Frontal cortex (tissue), 4 donors: ENCODE measurements at places on chromosomes 2 and 18.
A peak's percentile ranks its signal among the peaks of the same experiment; 100 is the strongest.

DNA sequence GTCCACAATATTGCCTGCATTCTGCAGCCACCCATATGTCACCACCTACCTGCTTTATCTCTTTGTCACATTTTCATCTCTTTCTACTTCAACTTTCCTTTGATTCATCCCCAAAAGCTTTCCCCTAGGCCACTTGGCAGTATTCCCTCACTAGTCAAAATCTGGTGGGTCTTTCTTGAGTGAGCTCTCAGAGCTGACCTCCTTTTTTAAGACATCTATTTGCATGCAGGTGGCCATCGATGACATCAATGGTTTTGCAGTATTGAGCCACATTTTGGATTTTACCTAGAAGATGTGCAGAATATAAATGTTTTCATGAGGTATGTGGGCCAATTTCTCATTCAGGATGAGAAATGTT, 133.4 kb upstream of the REG3A start:
- peak; percentile 8 for DNase-seq

DNA sequence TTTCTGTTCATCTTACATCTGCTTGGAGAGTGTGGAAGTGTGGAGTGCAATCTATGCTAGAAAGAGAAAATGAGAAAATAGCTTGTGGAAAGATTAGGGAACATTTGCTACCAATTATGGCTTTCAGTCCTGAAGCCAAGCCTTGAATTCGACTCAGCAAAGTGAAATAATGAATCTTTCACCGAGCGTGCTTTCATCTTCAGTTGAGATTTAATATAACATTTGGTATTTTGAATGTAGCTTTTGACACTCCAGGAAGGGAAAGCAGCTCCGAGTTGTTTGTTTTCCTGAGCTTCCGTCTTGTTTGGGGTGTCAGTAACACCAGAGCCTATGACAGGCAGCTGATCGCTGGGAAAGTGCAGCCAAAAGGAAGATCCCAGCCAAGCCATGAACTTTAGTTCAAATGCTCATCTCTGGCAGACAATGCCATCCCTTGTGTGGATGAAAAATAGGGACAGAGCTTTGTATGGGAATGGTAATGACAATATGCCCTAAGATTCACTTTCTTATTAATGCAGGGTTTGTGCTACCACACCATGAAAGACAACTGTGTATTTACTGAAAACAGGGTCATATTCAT, 25.0 kb upstream of the PHLPP1 start:
- peak; percentile 29 for DNase-seq

GRCh38 chr2:195520671-195521155, 136.3 kb upstream of the SLC39A10 start:
- no peak for DNase-seq

GRCh38 chr2:120565929-120566328, 169.7 kb upstream of the GLI2 start:
- DNase-seq = no peak

DNA sequence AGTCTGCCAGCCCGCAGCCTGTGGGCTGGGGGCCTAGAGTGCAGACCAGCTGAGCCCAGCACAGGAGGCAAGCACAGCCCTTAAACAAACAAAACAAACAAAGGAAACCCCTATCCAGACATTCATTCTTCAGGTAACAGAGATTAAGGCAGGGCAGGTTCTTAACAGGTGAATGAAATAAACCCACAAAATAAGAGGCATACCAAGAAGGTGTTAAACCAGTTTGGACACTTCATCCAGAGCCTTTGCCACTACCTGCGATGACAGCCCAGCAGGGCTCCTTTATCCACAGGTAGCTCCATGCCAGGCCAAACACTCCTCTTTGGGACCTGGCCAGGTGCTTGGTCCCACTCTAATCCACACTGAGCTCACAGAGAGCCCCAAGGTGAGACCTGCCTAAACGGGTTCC, 209.7 kb upstream of the SIX2 start:
- no peak for DNase-seq

GRCh38 chr2:216683846-216684245, 11.5 kb downstream of the IGFBP5 start:
- DNase-seq = no peak

DNA sequence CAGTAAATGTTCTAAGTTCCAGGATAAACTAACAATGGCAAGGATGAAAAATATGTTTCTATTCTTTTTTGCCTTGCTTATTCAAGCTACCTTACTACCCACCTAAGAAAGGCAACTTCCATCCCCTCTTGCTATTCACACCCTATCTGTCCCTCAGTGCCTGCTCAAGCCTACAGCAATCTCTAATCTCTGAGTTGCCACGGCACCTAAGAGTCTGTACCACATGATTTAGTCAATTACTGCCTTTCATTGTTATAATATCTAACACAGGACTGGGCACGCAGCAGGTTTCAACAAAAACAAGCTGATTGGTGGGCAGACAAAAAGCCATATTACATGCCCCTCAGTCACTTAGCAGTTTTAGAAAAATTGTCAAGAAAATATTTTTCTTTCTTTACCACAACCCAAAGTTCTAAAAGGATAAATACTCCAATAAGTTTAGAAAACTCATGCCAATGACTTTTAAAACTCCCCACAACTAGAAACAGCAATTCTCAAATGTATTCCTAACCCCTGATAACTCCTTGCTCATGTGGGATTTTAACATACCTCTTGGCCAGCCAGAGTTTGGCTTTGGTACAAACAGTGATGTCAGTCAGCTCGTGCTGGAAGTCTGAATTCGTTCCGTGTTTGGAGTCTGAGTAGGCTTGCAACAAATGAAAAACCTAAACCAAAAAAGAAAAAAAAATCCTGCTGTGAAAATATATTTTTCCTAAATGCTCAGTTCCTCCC, 117.3 kb upstream of the ZFP36L2 start:
- no peak for DNase-seq

- DNase-seq = no peak
These were observed 80.9 kb downstream of the ASAP2 start for GRCh38 chr2:9287400-9288045.

- DNase-seq = no peak
These were observed 153.8 kb downstream of the MAP2 start for GRCh38 chr2:209577376-209578357.

DNA sequence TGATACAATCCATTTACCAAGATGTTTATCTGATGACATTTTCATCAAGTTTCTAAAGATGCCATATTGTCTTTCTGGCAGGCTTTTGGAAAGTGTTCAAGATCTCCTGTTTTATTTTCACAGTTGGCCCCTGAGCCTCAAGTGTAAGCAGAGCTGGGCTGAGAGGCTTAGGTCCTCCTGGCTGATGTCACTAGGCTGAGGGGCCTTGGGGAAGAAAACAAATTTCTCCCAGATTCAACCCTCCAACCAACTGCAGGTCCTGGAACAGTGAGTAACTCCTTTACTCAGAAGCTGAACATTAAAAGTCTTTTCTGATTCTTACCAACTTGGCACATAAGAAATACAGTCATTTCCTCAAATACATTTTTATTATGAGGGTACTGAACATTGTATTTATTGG, 14.9 kb upstream of the IL1RL1 start:
- DNase-seq = no peak

- no peak for DNase-seq
These were observed 38.5 kb upstream of the GPR17 start for GRCh38 chr2:127607399-127607908.

DNA sequence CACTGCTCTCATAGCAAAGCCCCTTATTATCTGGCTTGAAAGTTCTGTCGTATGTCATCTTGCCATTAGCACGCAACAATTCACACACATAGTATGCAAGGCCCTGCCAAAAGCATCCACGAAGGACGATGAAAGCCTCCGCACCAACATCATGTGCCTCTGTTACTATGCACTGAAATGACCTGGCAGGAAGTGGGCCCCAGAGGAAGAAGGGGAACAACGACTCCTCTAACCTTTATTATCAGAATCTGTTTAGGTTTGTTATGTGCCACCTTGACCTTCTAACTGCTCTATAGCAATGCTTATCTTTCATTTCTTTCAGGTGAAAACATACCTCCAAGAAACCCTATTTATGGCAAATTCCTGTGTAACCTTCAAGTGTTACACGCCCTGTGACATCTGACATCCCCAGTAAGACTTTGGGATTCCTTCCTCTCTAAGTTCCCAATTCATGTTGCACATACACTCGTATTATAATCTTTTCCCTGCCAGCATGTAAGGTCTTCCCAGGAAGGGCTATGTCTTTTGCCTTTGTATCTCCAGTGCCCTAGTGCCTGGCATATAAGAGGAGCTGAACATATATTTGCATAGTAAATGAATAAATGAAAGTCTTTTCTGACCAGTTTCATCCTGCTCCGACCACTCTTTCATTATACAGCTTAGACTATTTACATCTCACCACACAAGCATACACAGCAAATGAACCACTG, 7.0 kb upstream of the NDUFV2 start:
- DNase-seq = no peak

- DNase-seq = no peak
These were observed 97.3 kb upstream of the FZD5 start for GRCh38 chr2:207867056-207867455.

DNA sequence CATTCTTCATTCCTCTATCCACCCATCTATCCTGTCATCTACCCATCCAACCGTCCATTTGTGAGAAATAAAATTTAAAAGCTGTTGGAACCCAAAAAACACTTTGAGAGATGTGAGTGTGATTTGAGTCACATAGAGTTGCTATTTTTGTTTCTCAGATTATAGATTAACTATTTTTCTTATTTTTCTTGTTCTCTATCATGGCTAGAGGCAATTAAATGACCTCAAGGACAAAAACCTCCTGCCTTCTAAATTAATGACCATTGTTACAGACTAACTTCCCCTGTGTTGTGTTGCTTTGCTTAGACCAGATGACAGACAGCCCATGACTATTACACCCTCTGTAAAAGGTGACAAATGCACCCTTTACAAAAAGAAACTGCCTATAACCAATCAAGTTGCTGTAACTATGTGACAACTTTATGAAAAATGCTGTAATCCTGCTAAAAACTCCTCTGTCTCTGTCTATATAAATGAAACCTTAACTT, 207.9 kb upstream of the CXCR4 start:
- no peak for DNase-seq

GRCh38 chr2:25797620-25798488, 80.4 kb downstream of the ASXL2 start:
- no peak for DNase-seq

DNA sequence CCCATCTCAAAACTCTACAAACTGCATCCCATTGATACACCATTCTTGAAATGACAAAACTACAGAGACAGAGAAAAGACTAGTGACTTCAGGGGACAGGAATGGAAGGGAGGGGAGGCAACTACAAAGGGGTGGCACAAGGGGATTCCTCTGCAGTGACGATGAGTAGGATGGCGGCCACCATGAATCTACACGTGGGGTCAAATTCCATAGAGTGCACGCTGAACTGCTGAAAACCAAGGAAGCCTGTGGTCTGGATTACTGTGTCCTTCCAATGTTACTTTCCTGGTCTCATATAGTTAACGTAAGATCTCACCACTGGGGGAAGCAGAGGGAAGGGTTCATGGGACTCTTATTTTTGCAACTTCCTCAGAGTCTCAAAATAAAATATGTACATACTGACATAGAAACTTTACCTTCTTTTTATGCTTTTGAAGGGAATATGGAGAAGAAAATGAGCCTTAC, 23.6 kb downstream of the COX7A2L start:
- DNase-seq = no peak

GRCh38 chr2:111207851-111208250, 87.1 kb downstream of the BCL2L11 start:
- no peak for DNase-seq

DNA sequence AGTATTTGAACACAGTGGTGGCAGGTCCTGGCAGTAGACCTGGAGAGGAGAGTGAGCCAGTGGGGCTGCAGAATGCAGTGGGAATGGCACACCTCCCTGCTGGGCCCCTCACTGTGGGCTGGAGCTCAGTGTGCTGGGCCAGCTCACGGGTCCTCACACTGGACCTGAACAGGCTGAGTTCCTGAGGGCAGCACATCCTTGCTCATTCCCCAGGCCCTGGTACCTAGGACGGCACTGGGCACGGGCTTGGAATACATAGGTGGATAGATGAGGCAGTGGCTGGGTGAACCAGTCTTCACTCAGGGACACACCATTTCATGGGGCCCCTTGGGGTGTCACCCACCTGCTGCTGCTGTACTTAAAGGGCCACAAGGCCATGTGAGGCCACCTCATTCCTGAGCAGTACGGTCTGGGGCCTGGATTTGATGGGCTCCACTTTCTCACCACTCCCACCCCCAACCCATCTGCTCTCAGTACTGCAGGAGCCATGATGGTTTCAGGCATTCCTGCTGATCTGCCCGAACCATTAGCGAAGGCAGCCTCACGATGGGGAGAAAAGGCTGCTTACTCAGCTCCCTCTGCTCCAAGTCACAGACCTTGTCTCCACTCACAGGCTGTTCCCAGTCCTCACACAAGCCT, 4.2 kb downstream of the TMEM177 start:
- DNase-seq = no peak
